ENCODE measurements at places on chromosomes 1 and 21. TPM values are rescaled to one million over a fixed set of nuclear protein-coding genes. Genes with fewer than 3 reads are reported as not detected.

PLA2G2C gene
- 0.44 TPM for total RNA-seq

NBPF6 gene
- total RNA-seq, result 0.13 TPM

TNFSF18 gene
- not detected for total RNA-seq

NKAIN1 gene
- not detected for total RNA-seq

STK40 gene
- 46.5 TPM for total RNA-seq

CFAP74 gene
- total RNA-seq, result not detected

COL11A1 gene
- not detected for total RNA-seq

ASCL5 gene
- not detected for total RNA-seq

BCL2L15 gene
- total RNA-seq, result 0.69 TPM

DCDC2B gene
- not detected for total RNA-seq

AADACL3 gene
- total RNA-seq, result not detected

CRB1 gene
- total RNA-seq, result not detected

CFH gene
- 0.42 TPM for total RNA-seq

PLA2G2A gene
- not detected for total RNA-seq

IGSF9 gene
- not detected for total RNA-seq

PKNOX1 gene
- total RNA-seq, result 25.1 TPM

CTBS gene
- total RNA-seq, result 14.5 TPM

CFAP45 gene
- total RNA-seq, result 1.7 TPM

EPHA8 gene
- total RNA-seq, result not detected

PRKAB2 gene
- 8.0 TPM for total RNA-seq

CHAF1B gene
- 33.8 TPM for total RNA-seq

PDE9A gene
- 9.6 TPM for total RNA-seq

EFNA1 gene
- total RNA-seq, result not detected

GPR89A gene
- total RNA-seq, result 38.0 TPM

HHAT gene
- total RNA-seq, result 0.67 TPM

NHLH1 gene
- 0.66 TPM for total RNA-seq

NPHS2 gene
- not detected for total RNA-seq

POU2F1 gene
- total RNA-seq, result 20.2 TPM

IL20 gene
- total RNA-seq, result not detected

DMAP1 gene
- 37.4 TPM for total RNA-seq

OR2AK2 gene
- total RNA-seq, result not detected

CA6 gene
- 2.2 TPM for total RNA-seq

CYP2J2 gene
- total RNA-seq, result 0.54 TPM

OTUD7B gene
- 41.1 TPM for total RNA-seq

CCDC17 gene
- 2.8 TPM for total RNA-seq

OLFML3 gene
- total RNA-seq, result 0.10 TPM

ZZZ3 gene
- total RNA-seq, result 47.8 TPM

Data from activated T-helper 1 cell treated with anti-CD3 and anti-CD28 coated beads, Interleukin-12 subunit alpha, Interleukin-12 subunit beta, Interleukin-2, Interleukin-4 antibody, amounts not matched to agents 30 ng/mL and 10 ng/mL and 1 ng/mL, durations not matched to agents 14 hours and 24 hours and 36 hours (primary cell).